ENCODE measurements at places on chromosomes 2 and 18. TPM values are rescaled to one million over a fixed set of nuclear protein-coding genes. Genes with fewer than 3 reads are reported as not detected.

DNA sequence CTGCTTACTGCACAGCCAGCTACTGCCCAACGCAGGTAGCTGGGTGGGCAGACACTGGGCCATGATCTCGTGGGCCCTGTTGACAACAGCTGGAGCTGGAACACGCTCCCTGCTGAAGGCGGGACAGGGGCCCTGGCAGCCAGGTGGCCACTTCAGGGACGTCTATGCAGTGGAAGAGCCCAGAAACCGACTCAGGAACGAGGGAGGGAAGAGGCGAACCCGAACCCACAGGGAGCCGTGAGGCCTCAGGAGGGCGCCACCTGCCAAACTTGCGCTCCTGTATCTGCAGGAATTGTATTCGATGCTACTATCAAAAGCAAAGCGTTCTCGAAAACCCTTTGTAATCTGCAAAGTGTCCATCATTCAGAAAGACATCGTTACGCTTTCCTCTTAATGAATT is 198.4 kb downstream of the EIPR1 start:
- DNase-seq, result no peak

Gene KCNF1
- total RNA-seq, result 6.6 TPM

GRCh38 chr2:172416447-172417058 is 10.8 kb upstream of the ITGA6 start:
- DNase-seq, result no peak

DNA sequence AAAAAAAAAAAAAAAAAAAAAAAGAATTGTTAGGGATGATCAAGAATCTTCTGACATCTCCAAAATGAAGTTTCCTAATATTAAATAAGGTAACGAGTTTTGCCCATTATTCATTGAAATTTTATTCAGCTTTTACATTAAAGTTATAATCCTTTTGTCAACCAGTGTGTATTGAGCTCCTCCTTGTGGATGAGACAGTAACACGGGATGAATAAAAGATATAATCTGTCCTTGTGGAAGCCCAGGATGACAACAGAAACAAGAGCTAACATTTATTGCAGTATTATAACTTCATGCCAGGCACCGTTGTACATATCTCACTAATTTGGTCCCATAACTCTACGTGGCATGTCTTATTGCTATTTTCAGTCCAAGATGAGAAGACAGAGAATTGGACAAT is 33.4 kb upstream of the SERPINB7 start:
- DNase-seq, result no peak

DNA sequence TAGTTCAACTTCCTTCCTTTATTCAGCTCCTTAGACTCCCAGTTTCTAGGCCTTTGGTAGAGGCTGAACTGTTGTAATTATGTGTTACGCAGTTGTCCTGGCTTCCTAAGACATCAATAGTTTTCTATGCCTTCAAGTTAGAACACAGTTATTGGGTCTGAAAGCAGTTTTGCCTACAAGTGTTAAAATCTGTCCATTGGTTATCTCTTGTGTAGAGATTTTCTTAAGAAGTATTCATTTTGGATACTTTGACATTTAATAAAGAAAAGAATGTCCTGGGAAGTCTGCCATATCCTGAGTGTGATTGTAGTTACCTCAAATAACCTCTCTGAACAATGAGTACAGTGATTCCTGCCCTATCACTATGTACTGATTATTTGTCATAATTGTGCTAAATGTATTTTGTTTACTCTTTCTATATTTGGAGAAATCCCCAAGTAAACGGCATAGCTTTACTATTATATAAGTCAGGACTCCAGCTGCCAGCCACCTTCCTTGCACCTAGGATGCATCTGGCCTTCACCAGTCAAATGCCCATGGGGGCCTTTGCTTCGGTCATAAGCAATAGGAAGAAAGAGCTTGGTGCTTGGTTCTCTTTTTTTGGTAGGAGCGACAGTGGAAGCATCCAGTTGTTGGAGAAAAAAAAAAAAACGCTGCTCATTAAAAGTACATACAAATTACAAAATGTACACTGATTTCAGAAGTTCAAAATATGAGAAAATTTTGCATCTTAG is 449.5 kb upstream of the PKDCC start:
- DNase-seq, result no peak

Gene MATN3
- not detected for total RNA-seq

DNA sequence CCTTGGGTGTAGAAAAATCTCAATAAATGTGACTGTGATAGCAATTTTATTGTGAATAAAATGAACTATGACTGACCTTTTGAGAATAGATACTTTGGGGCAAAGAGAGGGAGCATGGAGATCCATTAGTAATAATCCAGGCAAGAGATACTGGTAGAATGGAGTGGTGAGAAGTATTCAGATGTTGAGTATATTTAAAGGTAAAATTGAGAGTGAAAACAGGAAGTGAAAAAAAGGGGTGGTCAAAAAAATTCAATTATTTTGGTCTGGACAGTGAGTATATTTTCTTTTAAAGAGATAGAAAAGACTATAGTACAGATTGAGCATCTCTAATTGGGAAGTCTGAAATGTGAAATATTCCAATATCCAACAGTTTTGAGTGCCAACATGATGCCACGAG is 1515.6 kb upstream of the NXPH2 start:
- no peak for DNase-seq

DNA sequence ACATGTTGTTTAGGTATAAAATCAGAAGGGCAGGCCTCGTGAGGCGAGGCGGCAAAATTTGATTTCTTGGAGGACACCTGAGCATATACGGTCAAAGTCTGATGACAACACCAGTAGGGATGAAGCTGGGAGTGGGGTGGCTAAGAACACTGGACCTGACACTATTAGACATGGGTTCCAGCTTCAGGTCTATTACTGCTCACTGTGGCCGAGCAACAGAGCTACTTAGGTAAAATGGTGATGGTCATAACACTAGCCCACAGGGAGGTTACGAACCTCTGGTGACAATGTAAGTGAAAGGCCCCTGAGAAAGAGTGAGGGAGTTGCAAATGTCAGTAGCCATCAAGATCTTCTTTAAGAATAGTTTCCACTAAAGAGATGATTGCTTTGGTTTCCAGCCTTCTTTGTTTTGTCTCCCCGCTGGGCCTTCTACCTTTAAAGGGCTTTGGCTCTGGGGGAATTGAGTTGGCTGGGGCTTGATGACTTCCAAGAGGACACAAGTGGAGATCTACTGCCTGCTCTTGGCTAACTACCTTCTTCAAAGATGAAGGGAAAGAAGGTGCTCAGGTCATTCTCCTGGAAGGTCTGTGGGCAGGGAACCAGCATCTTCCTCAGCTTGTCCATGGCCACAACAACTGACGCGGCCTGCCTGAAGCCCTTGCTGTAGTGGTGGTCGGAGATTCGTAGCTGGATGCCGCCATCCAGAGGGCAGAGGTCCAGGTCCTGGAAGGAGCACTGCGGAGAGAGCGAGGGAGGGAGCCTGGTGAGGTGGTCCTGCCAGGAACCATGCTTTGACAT is 3.5 kb downstream of the IL1B start:
- no peak for DNase-seq

Gene MEIS1
- 7.2 TPM for total RNA-seq

Gene PRKAG3
- not detected for total RNA-seq

DNA sequence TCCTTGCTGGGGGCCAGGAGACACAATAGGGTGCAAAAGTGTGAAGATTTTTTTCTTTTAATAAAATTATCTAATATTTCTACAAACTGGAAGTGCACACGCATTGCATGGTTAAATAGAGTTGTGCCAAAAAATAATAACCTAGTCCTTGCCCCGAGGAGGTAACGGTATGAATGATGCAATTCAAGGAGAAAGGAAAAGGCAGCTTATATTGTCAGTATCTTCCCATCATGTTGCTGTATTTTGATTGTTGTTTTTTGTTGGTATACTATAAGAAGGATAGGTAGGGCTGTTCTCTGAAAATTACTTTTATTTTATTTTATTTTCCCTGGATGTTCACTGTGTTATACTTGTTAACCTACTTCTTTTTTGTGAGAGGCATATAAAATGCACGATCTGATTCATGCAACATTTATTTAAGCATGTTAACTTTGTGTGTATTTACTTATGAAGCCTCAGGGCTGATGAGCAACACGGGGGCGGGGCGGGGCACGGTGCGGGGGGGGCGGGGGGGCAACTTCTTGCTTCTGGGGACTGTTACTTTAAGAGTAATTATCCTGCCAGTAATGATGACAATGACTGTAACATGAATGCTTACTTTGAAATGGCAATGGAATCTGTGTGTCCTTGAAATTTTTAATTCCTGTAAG is 118.6 kb downstream of the AQP4 start:
- no peak for DNase-seq

GRCh38 chr18:6482198-6482977 is 67.7 kb upstream of the L3MBTL4 start:
- DNase-seq, result no peak

GRCh38 chr18:9156604-9157249 is 20.1 kb downstream of the ANKRD12 start:
- no peak for DNase-seq
